ENCODE measurements at places on chromosomes 3 and 15.

GRCh38 chr15:41655716-41656115 is 4.5 kb upstream of the MGA start:
- no peak for DNase-seq

GRCh38 chr3:141878817-141879216 is 2.4 kb downstream of the ATP1B3 start:
- DNase-seq = peak; percentile 38

- no peak for DNase-seq
These were observed 163.3 kb downstream of the AKAP13 start for GRCh38 chr15:85543741-85544155.

GRCh38 chr15:35206060-35206675 is 121.1 kb upstream of the NANOGP8 start:
- peak; percentile 57 for DNase-seq

GRCh38 chr3:157921811-157922210 is 184.4 kb downstream of the SHOX2 start:
- no peak for DNase-seq

GRCh38 chr3:128144512-128145187 is 8.6 kb upstream of the EEFSEC start:
- DNase-seq = no peak

DNA sequence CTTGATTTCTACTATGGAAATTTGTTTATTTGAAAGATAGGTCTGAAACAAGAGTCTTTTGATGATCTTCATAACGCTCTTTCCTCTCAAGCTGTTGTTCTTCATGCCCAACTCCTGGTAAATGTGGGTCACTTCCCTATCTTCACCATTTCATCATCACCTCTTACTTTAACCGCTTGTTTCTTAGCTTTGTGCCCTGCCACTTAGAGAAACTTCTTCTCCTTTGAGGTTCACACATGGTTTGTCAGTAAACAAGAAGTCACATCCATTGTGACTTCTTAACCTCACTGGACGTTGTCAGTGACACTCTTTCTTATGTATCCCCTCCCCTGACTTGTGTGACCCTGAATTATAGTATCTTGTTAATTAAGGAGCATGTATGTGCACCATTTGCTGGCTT is 16.9 kb upstream of the P2RY13 start:
- DNase-seq = no peak

DNA sequence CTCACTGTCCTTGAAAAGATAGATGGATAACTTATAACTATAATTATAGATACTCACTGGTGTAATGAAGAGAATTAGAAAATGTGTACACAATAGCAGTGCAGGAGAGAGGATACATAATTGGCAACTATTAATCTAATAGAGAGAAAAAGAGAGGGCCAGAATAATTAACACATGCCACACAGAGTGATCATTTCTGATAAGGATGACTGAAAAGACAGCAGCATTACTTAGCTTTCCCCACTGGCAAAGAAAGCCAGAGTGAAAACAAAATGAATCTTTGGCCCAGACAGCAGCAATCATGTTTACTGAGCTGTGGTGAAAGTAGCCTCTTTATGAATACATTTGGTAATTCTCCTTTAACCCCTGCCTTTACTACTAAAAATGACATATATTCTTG is 493.3 kb upstream of the ROBO1 start:
- DNase-seq = no peak

GRCh38 chr15:66875588-66876420 is 173.8 kb downstream of the SMAD6 start:
- no peak for DNase-seq

GRCh38 chr3:46915297-46915822 is 37.8 kb downstream of the PTH1R start:
- no peak for DNase-seq

GRCh38 chr15:97998307-97999071 is 38.0 kb downstream of the ARRDC4 start:
- DNase-seq = no peak

DNA sequence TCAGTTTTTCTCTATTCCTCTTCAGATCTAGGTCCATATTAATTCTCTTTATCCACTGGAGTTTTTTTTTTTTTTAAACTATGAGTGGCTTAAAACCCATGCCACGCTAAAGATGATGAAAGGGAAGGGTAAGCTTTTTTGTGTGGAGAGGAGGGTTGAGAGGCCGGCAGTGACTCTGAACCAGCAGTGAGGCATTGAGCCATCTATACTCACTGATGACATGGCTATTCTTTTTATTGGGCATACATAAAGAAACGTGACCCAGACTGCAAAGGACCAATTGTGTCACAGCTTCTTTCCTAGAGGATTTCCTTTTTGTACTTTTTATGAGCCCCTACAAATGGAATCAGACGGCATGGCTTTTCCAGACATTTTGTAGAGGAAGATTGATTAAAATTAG is 662.2 kb downstream of the AGBL1 start:
- DNase-seq = no peak

DNA sequence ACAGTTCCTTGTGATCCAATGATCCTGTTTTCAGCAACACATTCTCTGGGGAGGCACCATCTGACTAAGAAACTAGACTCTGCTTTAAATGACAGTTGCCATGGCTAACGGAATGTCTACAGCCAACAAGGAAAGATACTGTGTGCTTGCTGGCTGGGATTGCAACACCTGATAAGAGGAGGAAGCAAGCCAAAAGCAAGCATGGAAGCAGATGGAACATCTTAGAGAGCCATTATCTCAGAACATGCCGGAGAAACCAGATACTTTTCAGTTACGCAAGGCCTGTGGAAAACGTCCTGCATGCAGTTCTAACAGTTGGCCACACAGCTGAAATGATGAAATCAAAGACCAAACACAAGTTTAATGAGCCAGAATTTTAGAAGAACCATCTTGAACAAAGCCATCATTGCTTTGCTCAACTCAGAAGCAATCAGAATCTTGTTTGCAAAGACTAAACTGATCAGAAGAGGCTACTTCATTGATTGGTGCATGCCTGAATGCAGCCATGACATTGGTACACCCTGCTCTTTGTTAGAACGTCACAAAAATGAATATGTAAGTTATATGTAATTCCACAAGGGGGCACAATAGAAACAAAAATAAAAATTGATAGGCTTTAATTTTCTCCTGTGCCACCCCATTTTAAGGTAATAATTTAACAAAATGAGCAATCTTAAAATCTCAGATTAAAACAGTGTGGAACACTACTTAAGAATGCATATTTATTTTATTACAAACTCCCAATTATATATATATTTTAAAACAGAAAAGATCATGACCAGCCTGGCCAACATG is 50.8 kb downstream of the GXYLT2 start:
- DNase-seq = peak; percentile 4

- DNase-seq = no peak
These were observed 854 bp downstream of the CLEC3B start for GRCh38 chr3:45026957-45027356.

GRCh38 chr15:89982315-89983055 is 18.6 kb upstream of the ZNF710 start:
- no peak for DNase-seq

DNA sequence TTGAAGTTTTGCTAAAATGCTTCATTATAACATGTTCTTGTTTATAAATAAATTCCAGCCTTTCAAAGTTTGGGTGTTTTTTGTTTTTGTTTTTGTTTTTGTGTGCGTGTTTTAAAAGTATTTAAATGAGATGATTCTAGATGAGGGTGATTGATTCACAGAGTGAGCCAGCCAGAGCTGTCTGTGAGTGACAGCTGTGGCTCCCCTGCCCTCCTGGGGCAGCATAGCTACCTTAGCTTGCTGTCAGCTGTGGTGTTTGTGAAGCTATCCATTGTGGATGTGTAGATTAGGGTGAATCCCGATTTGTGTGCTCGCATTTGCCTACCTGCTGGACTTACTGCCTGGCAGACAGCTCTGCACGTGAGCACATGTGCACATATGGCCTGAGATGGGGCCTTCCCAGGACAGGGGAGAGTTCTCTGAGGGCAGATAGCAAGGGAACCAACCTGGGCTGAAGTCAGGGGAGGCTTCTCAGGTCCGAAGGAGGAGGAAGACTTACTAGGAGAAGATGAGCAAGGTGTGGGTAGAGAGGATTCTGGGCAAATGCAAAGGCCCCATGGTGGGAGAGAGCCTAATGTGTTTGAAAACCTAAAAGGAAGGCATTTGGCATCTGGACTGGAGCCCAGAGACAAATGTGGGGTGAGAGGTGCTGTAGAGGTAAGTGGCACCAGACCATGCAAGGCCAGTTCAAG is 124.2 kb downstream of the EEFSEC start:
- no peak for DNase-seq
